ENCODE measurements at places on chromosomes 4 and X.

DNA sequence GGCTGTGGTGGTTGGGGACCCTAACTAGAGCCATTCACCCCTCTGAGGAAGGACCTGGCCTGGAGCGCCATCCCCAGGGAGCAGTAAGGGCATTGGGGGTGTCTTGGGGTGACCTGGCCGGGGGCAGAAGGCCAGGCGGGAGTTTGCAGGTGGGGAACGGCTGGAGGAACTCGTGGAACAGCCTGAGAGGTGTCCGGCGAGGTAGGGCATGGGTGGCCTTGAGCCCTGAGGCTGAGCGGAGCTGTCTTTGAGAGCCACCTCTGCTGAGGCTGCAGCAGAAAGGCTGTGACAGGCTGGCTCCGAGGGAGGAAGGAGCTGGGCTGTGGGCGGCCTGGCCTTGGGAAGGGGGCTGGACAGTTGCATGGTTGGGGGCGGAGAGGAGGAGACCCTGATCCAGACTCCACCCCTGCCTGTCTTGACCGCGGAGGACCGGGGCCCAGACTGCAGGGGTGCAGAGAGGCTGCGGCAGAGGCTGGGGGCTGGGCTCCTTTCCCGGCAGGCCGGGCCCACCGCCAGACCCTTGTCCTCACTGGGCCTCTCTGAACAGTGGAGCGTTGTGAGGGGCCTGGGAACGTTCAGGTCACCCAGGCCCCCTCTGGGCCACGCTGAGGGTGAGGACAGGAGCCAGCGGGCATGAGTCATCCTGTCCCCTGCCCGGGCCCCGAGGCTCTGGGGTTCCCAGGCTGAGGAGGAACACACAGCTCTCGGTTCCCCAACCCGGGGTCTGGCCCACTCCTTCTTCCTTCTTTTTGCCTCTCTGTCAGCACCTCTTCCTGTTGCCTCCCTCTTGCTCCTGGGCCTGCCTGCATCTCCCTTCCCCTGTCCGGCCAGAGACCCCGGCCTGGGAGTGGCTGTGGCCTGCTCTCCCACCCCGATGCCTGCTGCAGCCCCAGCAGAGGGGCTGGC, 8.1 kb downstream of the SH3BP2 start:
- DNase-seq: no peak

DNA sequence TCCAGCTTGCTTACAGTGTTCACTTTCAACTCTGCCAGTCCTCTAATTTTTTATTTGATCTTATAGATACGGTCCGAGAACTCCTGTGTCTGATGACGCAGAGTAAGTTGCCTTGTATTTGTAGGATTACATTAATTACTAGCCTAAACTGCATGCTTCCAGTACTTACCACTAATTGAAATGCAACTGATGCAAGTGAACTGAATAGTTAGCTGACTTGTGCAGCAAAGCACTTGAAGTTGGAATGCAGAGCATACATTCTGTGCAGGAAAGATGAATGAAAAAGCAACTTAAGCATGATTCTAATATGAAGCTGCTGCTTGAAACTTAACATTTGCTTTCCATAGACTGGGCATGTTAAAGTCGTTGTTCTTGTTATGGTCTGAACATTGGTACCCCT, 100.9 kb downstream of the LIMCH1 start:
- DNase-seq: no peak

DNA sequence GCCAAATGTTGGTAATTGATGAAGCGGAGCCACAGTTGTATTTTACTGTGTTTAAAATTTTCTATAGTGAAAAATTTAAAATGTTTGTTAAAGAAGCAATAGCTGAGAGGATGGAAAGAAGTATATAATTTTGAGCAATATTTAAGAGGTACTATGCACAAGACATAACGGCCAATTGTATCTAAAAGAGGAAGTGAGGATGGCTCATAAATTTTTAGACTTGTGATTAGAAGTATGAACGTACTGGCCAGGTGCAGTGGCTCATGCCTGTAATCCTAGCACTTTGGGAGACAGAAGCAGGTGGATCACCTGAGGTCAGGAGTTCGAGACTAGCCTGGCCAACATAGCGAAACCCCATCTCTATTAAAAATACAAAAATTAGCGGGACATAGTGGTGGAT, 12.7 kb upstream of the HHIP start:
- no peak for DNase-seq

DNA sequence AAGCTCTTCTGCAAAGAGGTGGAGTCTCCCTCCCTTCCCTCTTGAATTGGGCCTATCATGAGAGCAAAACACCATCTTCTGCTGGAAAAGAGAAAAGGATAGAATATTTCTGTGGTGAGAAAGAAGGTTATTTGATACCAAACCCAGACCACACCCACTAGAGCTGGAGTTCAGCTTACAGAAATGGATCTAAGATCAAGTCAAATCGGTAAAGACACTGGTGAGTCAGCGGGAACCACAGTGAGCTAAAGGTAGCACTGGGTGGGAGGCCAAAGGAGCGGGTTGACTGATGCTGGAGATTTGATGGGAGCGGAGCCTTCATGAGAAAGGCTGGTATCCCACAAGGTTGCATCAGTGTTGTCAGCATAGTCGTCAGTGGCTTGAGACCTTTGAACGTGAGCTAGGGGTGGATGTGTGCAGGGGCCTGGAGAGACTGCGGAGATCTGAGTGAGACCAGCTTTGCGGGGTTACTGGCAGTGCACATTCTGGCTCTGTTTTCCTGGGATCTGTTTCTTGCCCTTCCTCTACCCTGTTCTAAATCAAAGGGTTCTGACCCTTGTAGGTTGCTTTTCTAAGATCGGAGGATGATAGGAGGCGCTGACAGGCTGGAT, 106.4 kb upstream of the SCOC start:
- no peak for DNase-seq

- no peak for DNase-seq
Observed at GRCh38 chr4:122012735-122013134, 60.9 kb upstream of the TRPC3 start.

DNA sequence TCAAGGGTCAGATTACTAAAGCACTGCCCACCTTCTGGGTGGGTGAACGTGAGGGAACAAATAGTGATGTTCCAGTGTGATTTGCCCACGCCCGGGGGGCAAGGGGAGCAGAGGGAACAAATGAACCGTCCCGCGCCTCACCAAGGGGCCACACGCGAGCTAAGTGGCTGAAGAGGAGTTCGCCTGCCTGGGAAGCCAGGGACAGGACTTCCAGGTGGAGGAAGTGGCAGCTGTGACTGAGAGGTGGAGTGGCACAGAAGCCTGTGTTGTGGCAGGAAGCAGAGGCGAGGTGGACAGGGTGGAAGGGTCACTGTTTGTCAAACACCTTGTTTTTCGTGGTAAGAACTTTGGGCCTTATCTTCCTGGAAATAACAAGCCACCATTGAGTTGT, 9.0 kb upstream of the SORBS2 start:
- DNase-seq: no peak

DNA sequence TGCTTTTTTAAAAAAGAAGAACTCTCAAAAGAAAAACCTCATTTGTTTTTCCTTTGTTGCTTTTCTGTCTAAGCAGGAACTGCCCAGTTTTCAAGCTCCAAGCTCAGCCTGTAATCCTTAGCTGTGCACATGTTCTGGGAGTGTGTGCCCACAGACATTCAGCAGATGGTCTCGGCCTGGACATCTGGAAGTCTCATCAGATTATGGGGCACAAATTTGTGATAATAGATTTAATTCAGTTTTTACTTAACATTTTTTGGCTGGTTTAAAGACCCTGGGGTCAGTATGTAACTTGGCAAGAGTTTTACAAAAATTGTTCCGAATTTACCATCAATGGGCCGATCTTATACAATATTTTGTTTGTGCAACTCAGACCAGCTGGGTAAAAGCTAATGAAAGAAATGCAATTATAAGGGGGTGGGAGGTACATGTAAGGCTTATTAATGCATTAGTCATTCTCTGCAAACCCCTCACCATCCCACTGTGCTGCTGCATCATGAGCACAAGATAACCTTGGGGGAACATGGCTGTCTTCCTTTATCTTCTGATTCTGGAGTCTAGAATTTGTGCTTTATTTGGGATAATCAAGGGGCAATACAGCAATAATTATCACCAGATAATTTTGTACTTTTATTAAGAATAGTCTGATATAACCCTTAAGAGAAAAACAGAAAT, 86.9 kb upstream of the PHOX2B start:
- no peak for DNase-seq

- no peak for DNase-seq
Observed at GRCh38 chrX:6732101-6732500, 197.2 kb upstream of the VCX3A start.

DNA sequence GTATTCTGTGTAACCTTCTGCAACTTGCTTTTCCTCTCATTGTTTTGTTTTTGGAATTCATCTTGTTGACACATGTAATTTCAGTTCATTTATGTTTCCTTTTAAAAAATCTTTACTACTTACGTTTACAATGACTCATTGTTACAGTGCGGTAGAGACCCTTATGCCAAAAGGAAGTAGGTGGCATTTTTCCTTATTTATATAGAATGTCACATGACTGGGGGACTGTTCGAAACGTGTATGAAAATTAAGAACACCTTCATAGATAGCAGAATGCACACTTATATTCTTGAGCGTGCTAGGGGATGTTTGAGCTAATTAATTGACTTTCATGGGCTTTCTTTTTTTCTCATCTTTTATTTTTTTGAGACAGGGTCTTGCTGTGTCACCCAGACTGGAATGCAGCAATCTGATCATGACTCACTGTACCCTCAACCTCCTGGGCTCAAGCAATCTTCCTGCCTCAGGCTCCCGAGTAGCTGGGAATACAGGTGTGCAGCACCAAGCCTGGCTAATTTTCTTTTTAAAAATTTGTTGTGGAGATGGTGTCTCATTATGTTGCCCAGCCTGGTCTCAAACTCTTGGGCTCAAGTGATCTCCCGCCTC, 7.3 kb downstream of the REPS2 start:
- no peak for DNase-seq

DNA sequence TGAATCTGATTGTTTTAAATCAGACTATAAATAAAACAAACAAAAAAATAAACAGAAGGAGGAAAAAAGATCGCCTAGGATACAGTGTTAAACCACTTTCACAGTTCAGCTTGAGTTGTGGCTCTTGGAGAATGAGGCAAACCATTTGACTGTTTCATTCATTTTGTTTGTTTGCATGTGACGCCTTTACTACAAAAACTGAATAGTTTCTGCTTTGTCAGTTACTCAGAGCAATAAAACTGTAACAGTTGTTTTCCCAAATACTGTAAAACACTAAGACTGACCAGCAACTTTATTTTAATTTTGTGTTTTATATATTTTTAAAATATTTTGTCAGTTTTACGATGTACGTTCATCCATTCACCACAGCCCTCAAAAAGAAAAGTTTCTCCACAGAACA, 214.5 kb downstream of the FBXW7 start:
- no peak for DNase-seq

DNA sequence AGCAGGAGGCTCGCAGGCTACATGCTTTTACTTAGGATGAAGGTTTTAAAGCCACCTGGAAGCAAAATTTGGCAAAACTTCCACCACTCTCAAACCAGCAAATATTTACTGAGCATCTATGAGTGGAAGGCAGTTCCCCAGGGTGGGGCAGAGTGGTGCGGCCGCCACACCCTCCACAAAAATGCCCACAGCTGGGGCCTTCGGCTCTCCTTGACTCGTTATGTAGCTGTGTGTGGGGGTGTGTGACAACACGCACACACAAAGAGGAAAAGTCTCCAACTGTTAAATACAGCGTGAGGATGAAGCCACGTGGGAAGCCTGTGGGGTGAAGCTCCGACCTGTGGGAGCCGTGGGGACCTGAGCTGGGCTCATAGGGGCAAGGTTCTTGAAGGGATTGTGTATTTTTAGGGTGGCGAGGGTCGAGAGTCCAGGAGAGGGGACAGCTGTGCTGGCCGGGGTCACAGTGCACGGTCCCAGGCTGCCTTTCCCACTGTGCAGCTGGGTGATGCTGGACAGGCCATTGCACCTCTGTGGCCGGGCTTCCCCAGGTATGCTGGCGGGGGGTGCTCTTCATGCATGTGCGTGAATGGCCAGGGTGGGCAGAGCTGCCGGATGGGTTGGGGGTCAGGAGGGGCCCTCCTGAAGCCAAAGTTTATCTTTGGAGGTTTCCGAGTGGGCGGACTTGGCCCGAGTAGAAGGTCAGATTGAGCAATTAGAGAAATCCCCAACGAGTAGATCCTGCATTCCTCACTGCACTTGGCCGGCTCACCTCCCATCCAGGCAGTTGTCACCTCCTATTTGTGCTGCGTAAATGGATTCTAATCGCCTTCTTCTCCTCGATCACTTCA, 25.4 kb downstream of the SORCS2 start:
- DNase-seq: no peak

- DNase-seq: no peak
Observed at GRCh38 chr4:78002260-78002659, 54.9 kb upstream of the FRAS1 start.

DNA sequence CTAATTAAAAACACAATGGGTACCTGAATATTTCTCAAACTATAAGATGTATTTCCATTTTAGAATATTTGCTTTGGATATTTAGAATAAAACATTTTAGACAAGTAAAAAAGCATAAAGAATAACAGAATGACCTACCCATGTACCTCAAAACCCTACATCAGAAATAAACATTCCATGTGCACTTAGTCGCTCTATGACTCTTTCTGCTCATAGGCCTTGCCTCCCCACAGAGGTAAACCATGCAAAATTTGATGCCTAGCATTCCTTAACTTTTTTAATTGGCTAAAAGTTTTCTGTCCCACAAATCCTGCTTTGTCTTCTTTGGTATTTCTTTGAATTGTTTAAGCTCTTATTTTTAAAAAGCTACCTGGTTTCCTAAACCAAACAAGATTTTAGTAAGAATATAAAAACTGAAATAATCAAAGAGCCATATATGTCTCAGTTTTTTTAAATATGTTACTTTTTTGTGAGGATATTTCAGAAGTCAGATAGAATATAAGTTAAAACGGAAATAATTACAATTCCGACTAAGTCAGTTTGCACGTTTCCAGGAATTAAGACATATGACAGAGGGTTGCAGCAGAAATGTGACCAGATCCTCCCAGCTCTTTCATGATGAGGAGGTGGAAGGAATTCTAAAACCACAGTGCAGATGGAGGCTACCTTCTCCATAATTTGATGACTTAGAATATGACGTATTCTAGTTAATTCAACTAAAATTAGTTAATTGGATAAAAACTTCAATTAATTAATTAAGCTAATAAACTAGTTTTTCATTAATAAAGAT, 102.5 kb downstream of the FIP1L1 start:
- no peak for DNase-seq

GRCh38 chrX:41602816-41603345, 85.9 kb upstream of the GPR34 start:
- DNase-seq: no peak

- no peak for DNase-seq
Observed at GRCh38 chr4:8285976-8286718, 16.6 kb downstream of the HTRA3 start.

- no peak for DNase-seq
Observed at GRCh38 chr4:72577211-72577610, 8.2 kb upstream of the ADAMTS3 start.

GRCh38 chrX:133640161-133641015, 225.1 kb upstream of the GPC4 start:
- DNase-seq: no peak

- peak; percentile 2 for DNase-seq
Observed at GRCh38 chrX:54043541-54044125, 640 bp downstream of the PHF8 start.

- no peak for DNase-seq
Observed at GRCh38 chrX:34658326-34658725, 1.2 kb upstream of the TMEM47 start.
